ENCODE measurements at places on chromosomes 3 and 15.

- no peak for DNase-seq
Measured at GRCh38 chr15:65095747-65096104, 19.2 kb downstream of the KBTBD13 start.

GRCh38 chr3:148150141-148150540 lies 547.6 kb upstream of the AGTR1 start:
- DNase-seq = no peak

GRCh38 chr3:180332608-180333007 lies 269.4 kb upstream of the TTC14 start:
- DNase-seq = no peak

DNA sequence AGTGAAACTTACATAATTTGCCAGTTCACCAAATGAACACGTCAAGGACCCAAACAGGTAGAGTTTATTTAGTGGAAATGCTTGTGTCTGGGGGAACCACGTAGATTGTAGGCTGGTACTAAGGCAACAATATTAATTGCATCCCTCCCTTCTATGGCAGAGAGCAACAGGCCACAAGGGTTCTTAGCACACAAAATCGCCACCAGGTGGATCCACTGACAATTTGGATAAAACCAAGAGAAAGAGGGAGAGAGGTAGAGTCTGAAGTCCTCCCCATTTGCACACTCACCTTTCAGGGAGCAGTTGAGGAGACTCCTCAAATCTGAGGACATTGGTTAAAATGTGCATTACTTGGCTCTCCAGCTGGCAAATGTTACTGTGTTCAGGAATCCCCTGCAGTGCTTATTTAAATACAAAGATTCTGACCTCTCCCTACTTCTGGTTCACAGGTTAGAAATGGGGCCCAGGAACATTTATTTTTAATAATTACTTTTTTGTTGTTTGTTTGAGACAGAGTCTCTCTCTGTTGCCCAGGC lies 181.0 kb upstream of the FEZF2 start:
- DNase-seq = no peak

- DNase-seq = no peak
Measured at GRCh38 chr3:149969110-149969939, 1.4 kb downstream of the PFN2 start.

GRCh38 chr15:69868756-69869155 lies 229.0 kb downstream of the TLE3 start:
- DNase-seq = no peak

DNA sequence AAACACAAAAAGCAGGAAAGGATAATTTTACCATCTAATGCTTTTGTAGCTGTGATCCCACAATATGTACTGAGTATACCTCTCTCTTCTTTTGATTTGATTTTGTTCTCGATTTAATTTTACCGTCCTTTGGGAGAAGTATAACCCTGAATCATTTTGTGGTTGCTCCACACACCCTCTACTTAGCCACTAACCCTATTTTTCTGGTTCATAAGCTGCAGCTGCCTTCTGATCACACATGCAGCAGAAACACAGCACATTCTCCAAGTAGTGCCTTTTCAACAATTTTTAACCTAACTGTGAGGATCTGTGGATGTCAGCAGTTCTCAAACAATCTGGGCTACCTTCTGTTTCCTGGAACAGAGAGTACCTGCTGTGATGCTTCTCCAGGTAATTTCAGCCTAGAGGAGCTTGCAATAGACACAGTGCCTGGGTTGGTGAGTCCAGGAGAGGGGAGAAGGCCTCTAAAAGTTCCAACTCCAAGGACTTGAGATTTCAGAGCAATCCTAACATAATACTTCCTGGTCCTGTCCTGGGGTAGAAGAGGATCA lies 40.3 kb downstream of the HGD start:
- DNase-seq = no peak
